Stimulated activated CD4-positive, alpha-beta T cell treated with anti-CD3 and anti-CD28 coated beads, Interleukin-15, amount 100 ng/mL, for 48 hours (primary cell): ENCODE measurements at places on chromosomes 1 and 21.

DNA sequence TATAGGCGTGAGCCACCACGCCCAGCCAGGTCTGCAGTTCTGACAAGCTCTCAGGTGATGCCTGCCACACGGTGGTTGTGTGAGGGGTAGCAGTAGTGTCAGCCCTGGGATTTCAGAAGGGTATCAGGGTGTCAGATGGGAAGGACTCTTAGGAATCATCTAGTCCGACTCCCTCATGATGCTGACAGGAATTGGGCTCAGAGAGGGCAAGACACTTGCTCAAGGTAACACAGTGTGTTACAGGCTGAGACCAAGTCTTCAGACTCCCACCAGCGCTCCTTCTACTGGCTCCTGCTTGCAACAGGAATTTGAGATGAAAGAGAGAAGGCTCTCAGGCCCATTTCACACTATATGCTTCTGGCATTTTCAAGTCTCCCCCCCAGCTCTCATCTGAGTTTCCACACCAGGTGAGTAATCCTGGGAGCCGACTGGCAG is 6.9 kb downstream of the HTR1D start:
- no peak for DNase-seq

GRCh38 chr21:32813265-32813903 is 41.8 kb upstream of the PAXBP1 start:
- DNase-seq, result no peak

DNA sequence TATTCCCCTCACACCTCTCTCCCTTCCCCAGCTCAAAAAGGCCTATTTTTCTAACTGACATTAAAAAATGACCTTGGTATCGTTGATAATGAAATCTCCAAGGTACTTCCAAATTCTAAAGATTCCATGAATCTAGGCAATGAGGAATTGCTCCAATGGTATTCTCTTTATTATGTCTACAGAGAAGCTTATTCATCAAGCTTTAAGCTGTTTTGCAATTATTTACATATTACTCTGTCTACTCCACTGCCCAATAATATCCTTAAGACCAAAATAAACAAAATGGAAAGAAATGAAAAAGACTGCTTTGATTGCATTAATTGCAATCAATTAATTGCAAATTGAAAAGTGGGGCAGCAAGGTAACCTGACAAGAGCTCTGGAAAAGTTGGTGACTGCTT is 7.9 kb downstream of the PLPP3 start:
- DNase-seq, result no peak

DNA sequence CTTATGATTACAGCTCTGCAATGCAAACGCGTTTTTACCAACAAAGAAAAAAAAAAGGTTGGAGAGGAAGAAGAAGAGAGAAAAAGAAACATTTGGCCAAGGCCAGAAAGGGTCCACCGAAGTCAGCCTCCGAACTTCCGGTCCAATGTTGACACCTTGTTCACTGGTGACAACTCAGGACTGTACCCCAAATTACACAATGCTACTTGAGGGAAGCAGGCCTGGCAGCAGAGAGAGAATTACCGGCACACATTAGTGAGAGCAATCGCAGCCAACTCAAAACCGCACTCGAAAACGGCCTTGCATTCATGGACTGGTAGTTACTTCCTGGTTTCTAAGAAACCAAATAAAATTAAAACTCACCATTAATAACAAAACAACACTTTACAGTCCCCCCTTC is 652.5 kb downstream of the KIF26B start:
- DNase-seq, result no peak
